ENCODE measurements at places on chromosomes 1 and 21.

- DNase-seq = no peak
Observed at GRCh38 chr1:66273656-66274055, 260.3 kb upstream of the SGIP1 start.

GRCh38 chr1:25740071-25740470, 59.9 kb upstream of the SELENON start:
- no peak for DNase-seq

DNA sequence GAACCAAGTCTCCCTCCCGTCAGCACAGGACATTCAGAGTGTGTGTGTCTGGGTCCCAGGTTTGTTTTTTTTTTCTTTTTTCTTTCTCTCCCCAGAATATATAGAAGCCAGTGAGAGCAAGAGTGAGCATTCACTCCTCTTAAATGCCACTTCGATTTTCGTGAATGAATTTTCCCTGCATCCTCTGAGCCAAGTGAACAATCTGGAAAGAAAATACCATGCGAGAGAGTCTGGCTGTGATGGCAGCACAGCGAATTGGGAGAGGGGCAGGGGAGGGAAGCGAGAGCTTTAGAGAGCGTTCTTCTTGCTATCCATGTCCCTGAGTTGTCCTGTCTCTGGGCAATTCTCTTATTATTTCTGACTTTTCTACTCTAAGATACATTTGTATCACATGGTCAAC, 76.0 kb upstream of the RAB3GAP2 start:
- no peak for DNase-seq

DNA sequence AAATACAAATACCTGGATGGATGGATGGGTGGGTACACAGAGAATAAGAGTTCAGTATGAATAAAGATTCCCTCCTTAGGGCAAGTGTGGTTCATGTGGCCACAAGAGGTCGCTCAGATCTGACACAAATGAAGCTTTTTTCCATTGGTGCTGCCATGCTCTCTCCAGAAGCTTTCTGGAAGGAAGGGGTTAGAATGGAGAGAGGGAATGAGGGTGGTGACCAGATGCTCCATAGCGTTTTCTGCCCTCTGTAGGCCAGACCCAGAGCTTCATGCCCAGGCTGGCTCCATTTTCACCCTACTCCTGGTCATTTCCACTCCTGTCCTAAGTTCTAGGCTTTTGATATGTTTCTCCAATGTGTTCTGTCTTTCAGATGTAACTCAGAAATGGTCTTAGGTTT, 3.3 kb upstream of the FCRL6 start:
- peak; percentile 82 for DNase-seq

DNA sequence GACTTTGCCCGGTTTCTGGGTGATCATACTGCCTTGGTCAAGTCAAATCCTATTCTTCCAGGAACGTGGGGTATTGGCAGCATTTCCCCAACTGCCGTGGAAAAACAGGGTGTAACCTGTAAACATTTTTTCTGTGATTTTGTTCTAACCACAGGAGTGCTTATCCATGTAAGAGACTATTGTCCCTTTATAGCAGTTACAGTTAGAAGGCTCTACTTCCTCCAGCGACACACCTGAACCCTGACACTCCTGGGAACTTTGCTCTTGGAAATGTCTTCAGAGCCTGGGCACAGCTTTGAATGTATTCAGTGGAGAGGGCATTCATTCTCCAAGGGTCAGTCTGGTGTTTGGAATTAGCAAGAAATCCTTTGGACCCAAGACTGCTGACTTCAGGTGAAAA, 26.4 kb upstream of the ARHGEF10L start:
- no peak for DNase-seq

DNA sequence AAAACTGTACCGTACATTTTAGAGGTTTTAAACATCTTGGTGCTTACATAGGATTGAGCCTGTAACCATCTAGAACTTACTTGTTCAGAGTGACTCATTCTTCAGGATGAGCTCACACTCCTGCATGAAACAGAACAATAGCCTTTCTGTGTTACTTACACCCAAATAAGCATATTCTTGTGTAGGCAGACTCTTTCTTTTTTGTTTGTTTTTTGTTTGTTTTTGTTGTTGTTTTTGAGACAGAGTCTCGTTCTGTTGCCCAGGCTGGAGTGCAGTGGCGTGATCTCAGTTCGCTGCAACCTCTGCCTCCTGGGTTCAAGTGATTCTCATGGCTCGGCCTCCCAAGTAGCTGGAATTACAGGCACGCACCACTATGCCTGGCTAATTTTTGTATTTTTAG, 3.8 kb upstream of the CA6 start:
- no peak for DNase-seq

GRCh38 chr1:248782416-248783141, 27.0 kb upstream of the LYPD8 start:
- DNase-seq = no peak

DNA sequence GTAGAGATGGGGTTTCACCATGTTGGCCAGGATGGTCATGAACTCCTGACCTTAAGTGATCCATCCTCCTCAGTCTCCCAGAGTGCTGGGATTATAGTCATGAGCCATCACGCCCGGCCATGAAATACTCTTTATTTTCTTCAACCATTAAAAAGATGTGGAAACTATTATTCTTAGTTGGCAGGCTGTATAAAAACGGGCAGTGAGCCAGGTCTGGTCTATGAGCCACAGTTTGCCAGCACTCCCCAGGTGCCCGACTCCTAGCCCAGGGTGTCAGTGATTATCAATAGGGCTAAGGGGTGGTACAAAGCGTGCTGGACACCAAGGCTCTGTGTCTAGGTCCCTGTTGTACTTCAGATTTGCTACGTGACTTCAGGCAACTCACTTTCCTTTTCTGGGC, 3.7 kb upstream of the TMEM61 start:
- DNase-seq = no peak

- no peak for DNase-seq
Observed at GRCh38 chr21:43893536-43894205, 28.6 kb downstream of the AGPAT3 start.
